ENCODE measurements at places on chromosomes 7 and 10. TPM values are rescaled to one million over a fixed set of nuclear protein-coding genes. Genes with fewer than 3 reads are reported as not detected.
A peak's percentile ranks its signal among the peaks of the same experiment; 100 is the strongest.

DNA sequence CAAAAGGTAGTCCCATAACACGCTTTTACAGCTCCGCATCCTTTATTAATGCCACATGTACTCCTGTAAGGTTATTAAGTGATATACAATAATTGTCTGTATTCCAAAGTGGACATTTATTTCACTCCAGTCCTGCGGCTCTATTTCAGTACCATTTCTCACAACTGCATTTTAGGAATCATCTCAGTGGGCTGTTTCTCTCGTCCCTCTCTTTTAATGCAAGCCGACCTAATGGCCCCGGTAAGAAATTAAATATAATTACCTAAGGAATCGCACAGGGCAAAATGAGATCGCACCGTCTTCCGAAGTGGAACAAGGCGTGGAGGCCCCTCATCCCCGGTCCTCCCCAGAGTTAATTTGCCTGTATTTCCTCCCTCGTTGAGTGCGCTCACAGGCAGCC is 216.5 kb downstream of the RAB11FIP2 start:
- DNase-seq, result no peak

GRCh38 chr10:63268149-63268797 is 135.1 kb downstream of the NRBF2 start:
- DNase-seq, result peak; percentile 51

- peak; percentile 99 for DNase-seq
These were observed 91.2 kb upstream of the INSIG1 start for GRCh38 chr7:155206318-155207020.

DNA sequence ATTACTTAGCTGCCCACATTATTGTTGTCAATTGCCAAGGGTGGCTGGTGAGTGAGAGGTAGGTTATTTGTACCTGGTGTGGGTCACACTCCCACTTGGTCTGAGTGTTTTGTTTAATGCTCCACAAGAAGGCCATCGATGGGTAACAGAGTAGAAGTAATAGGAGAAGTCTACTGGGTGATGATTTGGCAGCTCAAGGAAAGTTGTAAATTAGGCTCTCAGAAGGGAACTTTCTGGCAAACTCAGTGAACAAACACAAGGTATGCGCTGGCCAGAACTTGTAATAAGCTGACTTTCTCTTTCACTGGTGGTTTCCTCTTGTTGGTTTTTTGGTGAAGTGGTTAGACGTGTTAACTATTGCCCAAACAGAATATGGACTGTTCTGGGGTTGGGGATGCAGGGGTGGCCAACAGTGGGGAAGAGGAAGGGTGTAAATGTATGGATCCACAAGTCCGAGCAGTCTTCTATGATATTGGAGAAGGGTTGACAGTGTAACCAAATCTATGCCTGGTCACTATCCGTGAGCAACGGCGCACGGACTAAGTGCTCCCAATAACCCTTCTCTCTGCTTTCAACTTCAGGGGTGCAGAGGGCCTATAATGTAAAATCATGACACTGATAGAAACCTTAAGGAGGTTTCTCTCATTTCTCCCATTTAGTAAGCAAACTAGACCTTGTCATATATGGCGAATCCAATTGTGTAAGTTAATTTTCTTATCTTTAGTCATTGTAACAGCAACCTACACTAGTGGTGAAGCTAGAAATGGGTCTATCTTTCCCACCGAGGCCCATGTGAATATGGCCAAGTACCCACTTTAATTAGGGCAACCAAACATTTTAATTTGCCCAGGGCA is 212.8 kb downstream of the PTEN start:
- DNase-seq, result no peak

GRCh38 chr10:22434521-22434920 is 89.2 kb downstream of the SPAG6 start:
- DNase-seq, result no peak

DNA sequence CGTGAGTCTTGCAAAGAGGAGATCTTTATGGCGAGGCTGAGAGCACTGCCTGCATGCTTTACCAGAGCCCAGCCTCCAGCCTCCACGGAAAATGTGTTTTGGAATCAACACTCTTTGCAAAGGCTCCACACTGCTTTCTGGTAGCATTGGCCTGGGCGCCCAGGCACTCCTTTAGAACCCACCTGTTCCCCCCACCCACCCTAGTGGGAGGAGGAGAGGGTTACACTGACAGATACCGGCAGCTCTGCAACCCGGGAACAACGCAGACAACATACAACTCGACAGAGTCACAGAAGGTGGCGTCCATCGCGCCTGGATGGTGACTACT is 5.5 kb upstream of the MNX1 start:
- no peak for DNase-seq

GRCh38 chr10:3635211-3635671 is 149.8 kb downstream of the KLF6 start:
- no peak for DNase-seq

- no peak for DNase-seq
These were observed 28.3 kb upstream of the OLAH start for GRCh38 chr10:15015451-15015850.

DNA sequence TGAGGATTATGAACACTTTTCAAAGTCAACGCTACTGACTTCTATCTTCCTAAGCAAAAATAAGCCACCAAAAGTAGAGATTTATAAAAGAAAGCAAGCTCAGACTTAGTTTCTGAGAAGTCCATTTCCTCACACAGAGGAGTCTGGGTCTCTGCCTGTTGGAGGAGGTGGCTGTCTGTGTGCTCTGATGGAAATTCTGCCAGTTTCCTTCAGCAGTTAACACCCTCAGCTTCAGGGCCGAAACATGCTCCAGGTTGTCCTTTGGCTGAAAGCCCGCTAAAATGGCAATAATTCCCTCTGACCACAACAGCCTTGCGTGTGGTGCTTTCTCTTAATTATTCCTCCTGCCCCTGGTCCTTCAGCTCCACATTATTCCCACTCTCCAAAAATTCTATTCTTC is 127.8 kb upstream of the LAMB4 start:
- DNase-seq, result no peak

DNA sequence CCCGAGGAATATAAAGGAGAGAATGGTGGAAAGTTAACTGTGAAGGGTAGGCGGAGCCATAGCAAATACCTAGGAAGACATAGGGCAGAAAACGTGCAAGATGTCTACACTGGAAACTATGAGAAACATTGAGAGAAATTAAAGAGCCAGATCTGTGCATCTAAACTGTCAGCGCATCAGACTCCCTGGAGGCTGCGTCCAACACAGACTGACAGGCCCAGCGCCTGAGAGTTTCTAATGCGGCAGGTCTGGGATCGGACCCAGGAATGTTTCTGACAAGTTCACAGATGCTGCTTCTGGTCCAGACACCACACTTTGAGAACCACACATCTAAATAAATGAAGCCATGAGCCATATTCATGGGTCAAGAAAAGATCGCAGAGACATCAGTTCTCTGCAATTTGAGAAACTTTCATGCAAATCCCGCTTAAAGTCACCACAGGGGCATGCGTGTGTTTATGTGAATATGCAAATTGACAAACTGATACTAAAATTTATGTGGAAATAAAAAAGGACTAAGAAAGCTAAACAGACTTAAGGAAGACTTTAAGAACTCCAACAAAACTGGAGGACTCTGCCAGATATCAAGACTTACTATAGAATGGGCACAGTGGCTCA is 38.8 kb downstream of the PROSER2 start:
- no peak for DNase-seq

DNA sequence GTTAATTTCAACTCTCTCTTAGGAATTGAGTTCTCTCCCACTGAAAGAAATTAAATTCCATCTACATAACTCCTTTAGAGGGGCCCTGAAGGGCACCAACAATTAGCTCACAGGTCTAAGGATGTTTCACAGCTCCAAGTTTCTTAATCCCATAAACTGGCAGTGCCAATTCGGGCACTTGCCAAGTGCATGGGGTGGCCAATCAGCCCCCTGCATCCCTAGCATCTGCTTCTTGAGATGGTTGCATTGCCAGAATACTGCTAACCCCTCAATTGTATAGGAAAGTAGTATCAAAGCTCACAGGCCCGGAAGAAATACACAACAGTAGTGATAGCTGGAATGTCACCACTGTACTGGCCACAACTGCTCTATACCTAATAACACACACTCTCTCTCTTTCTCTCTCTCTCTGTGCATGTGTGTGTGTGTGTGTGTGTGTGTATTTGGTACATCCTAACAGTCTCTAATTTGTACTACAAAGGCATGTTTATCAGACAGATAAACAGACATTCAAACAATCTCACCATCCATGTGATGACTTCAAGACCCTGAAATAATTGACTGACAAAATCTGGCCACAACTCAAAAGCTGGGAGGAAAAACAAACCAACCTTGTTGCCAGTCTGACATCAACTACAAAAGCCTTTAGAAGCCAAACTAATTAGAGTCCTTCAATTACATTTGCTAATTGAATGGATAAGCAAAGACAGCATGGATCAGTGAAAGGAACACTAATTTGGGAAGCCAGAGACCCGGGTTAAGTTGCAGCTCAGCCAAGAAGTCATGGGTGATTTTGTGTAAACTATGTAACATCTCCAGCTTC is 27.8 kb downstream of the HIBADH start:
- no peak for DNase-seq

- DNase-seq, result no peak
These were observed 38.0 kb upstream of the EMX2 start for GRCh38 chr10:117504562-117504961.

DNA sequence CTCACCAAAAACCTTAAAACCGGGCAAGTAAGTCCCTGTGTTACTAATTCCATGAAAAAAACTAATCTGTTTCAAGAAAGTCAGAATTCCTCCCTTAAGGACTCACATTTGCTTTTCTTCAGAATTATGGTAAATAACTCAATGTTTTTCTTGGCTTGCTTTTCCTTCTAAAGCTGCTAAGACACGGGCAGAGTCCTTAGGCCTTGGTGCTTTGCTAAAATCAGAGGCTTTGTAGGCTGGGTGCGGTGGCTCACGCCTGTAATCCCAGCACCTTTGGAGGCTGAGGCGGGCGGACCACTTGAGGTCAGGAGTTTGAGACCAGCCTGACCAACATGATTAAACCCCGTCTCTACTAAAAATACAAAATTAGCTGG is 32.0 kb downstream of the GNA12 start:
- DNase-seq, result no peak

DNA sequence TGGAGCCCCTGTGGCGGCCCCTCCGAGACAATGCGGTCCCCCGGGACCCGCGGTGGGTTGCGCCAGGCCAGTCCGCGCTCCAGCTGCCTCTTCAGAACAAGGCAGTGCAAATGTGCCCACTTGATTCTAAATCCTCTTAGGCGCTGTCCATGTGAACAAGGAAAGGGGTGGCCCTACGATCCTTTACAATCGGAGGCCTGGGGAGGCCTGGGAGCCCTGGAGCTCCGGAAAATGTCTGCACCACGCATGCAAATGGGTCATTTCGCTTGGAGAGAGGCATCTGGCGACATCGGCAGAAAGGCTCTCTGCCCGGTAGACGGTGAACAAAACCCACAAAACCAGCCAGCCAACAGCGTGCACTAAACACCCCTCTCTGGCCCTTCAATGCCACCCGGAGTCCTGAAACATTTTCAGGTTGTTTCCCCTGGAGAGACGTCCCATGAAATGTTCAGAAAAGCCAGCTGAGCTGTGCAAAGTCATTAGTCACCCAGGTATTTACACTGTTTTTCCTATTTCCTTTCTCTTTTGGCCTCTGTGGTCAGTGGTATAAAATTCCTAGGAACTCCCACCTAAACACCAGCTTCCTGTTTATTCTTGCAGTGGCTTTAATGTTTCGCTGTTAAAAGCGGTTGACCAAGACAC is 102.8 kb upstream of the ZNF438 start:
- DNase-seq, result peak; percentile 49

DNA sequence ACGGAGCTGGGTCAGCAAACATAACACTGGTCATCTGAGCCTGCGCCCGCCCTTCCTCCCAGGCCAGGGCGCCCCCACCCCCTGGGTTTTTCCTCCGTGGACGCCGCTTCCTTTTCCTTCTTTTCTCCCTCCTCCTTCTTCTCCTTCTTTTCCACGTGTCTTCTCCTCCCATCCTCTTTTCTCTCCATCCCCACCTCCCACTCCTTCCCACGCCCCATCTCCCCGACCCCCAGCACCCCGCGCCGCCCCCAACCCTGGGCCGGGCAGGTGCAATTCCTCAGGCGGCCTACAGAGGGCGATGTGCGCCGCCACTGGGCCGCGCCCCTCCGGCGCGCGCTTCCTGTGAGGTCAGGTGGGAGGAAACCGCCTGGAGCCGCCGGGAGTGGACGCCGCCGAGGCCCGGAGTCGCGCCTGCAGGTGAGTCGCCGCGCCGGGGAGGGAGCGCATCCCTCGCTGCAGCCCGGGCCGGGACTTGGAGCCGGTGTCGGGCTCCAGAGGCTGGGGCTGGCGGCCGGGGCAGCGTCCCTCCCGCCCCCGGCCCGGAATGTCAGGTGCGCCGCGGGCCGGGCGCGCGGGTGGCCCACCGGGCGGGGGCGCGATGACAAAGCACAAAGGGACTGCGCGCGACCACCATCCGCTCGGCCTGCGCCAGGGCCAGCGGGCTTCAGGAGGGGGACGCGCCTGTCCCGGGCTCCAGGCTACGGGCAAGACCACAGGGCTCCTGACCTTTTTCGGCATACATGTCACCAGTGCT is at the start of gene FAM241B:
Gene FAM241B (plus strand): TSS at position 351 of the 754 bp plus-strand sequence. CDS start 1,497 bp downstream, outside the sequence.
- DNase-seq, result peak; percentile 11

DNA sequence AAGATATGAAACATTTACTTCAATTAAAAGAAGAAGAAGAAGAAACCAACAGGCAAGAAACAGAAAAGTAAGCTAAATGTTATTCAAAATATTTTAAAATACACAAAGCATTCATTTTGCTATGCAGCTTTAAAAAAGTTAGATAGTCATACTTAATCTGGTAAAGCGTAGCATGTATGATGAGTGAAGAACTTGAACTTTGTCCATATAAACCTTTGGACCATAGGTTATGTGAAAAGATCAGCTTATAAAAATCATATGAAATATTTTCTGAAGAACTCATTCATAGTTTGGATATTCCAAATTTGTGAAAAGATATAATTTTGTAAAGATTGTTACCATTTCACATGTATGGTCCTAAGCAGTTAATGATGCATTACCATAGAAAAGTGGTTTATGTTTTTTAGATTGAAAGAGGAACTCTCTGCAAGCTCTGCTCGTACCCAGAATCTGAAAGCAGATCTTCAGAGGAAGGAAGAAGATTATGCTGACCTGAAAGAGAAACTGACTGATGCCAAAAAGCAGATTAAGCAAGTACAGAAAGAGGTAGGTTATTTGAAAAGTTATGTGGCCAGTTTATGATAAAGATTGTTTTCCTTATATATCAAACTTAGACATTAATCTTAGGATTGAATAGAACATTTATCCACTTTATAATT is 37.3 kb downstream of the KIF20B start:
- no peak for DNase-seq

- no peak for DNase-seq
These were observed 76.7 kb upstream of the PRLHR start for GRCh38 chr10:118672153-118672552.

- DNase-seq, result no peak
These were observed 459.3 kb downstream of the HTR7 start for GRCh38 chr10:90398566-90398965.

- no peak for DNase-seq
These were observed 159.1 kb downstream of the GFRA1 start for GRCh38 chr10:116113721-116114501.

- no peak for DNase-seq
These were observed 40.9 kb upstream of the ZNF32 start for GRCh38 chr10:43689618-43689954.

GRCh38 chr7:147611431-147611830 is 979.1 kb upstream of the C7orf33 start:
- no peak for DNase-seq

Gene PALD1
- 177 TPM for total RNA-seq

Gene KIAA1217
- total RNA-seq, result 9.1 TPM

Gene CAMK2B
- 0.13 TPM for total RNA-seq

Gene LRIT1
- total RNA-seq, result not detected

Gene KLF14
- total RNA-seq, result not detected

Gene MKX
- not detected for total RNA-seq

Gene MNX1
- under 0.01 TPM for total RNA-seq

Gene GIMAP1
- total RNA-seq, result 24.5 TPM

Gene HSPA12A
- total RNA-seq, result 0.77 TPM

Gene PBLD
- 4.8 TPM for total RNA-seq

Gene TAS2R4
- total RNA-seq, result 0.51 TPM

Gene LMBR1
- total RNA-seq, result 159 TPM

Data from dermis microvascular lymphatic vessel endothelial cell (primary cell).